IPS DF 19.7 (cell line): ENCODE measurements at places on chromosomes 5 and 9.

GRCh38 chr5:97062046-97062445 lies 80.4 kb downstream of the LIX1 start:
- DNase-seq, result no peak

GRCh38 chr5:123700624-123701287 lies 188.8 kb downstream of the CSNK1G3 start:
- no peak for DNase-seq

GRCh38 chr9:125110464-125110863 lies 32.9 kb downstream of the SCAI start:
- no peak for DNase-seq

DNA sequence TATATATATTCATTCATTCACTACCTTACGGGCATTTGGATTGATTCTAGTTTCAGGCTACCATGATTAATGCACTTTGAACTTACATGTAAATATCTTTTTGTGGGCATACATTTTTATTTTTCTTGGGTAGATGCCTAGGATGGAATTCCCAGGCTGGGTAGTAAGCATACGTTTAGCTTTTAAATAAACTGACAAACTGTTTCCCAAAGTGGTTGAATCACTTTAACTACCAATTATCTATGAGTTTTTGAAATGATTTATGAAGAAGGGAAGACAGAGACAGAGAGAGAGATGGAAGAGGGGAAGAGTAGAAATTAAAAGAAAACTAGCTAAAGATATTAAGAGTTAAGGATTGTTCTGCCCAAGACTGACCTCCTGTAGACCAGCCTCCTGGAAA lies 612.6 kb downstream of the PSAT1 start:
- DNase-seq, result no peak

DNA sequence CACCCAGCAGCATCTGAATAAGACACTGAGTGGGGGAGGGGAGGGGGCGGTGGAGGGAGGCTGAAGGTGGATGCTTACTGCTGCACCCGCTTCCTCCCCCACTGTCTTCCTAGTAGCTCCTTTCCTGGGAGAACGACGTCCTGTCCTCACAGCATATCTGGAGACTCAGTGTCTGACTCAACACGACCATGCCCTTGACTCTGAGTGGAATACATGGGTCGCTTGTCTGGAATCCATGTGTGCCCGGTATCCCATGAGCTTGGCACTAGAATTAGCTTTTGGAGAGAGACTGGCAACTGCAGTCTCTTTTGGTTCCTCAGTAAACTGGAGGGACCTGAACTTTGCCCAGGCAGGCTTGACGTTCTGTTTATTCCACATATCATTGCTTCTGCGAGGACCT lies 125.4 kb upstream of the FAM120A start:
- no peak for DNase-seq

- DNase-seq, result no peak
These were observed 260.8 kb downstream of the AUH start for GRCh38 chr9:91100878-91101450.
